OCI-M1 (cell line): ENCODE measurements at places on chromosomes 6 and 20.

DNA sequence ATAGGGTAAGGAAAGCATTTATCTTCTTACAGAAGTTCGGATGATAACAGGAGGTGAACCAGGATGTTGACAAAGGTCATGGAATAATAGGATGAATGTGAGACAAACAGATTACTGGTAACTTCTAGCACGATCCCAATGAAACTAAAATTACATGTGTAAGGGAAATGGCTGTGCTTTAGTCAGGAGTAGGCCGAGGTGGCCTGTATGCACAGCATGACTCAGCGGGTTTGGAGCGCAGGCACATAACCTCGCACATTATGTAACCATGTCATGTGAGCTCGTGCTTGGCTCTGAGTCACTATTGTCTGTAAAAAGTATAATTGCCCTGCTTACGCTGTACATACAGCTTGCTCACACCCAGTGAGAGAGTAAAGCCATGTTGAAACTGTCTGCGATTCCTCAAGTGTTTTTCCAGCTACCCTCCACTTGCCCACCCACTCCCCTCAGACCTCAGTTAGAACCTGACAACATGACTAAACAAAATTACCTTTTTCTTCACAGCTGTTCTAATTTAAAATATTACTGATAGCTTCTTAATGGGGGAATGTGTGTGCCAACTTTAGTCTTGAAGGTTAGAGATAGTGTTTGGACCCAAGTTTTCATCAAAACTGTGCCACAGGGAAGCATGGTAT, 8.2 kb downstream of the CYB5R4 start:
- peak; percentile 51 for DNase-seq

GRCh38 chr6:167757249-167757648, 69.5 kb upstream of the AFDN start:
- no peak for DNase-seq

GRCh38 chr20:32190616-32191415, 16.7 kb downstream of the PLAGL2 start:
- DNase-seq: no peak

DNA sequence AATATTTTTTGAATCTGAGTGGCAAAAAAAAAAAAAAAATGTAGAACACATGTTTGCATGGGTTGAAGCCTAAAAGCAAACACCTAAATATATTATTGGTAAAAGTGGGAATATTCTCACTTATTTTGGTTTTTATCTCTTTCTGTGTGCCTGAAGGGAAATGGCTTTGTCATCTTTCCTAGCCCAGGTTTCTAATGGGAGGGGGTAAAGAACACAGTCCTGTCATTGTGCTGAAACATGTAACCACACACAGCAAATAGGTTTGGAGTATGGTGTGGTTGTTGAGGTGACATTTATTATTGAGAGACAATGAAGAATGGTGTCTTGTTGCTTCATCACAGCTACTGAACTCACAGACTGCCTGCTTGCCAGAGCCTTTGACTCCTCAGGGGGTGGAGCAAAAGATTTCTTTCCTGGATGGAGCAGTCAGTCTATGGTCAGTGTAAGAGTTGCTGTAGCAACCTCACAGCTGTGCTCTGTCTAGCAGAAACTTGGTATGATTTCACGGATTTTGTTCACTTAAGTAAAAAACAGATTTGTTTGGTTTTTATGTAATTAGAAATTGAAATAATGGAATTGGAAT, 70.2 kb downstream of the CEP57L1 start:
- DNase-seq: peak; percentile 54

GRCh38 chr20:44494681-44495080, 19.0 kb downstream of the TTPAL start:
- no peak for DNase-seq

GRCh38 chr20:11496380-11496779, 421.3 kb upstream of the BTBD3 start:
- no peak for DNase-seq

- no peak for DNase-seq
Measured at GRCh38 chr6:137352859-137353258, 133.7 kb upstream of the IFNGR1 start.

DNA sequence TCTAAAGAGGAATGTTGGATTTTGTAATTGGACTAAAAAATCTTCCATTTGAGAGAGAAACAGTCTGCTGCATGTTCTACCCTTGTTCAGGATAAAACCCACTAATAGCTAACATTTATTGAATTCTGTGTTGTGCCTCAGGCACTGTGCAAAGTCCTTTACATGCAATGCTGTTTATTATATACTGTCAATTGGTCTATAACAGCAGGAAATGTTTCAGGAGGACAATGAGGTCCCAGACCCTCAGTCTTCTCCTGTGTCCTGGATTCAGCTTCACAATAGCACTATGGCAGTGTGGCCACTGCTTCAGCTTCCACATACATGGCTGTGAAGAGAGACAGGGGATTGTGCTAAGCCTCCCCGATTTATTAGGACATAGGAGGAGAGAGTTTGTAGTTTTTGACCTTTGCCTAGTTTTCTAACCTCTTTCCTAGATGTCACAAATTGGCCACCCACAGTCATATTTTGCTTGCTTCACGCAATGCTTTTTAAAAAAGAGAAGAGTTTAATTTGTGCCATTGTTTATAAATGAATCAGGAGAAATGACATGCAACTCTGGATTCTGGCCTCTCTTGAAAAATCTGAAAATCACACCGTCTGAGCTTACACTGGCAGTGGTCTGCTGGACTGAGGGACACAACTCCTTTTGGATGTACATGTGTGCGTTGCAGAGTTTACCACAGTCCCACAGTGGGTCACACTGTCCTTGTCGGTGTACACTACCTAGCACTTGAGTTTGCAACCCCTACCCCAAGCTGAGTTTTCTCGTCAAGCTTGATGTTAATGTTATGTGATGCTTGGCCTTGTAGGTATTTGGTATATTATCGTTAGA, 11.3 kb downstream of the PTPN1 start:
- DNase-seq: peak; percentile 64

DNA sequence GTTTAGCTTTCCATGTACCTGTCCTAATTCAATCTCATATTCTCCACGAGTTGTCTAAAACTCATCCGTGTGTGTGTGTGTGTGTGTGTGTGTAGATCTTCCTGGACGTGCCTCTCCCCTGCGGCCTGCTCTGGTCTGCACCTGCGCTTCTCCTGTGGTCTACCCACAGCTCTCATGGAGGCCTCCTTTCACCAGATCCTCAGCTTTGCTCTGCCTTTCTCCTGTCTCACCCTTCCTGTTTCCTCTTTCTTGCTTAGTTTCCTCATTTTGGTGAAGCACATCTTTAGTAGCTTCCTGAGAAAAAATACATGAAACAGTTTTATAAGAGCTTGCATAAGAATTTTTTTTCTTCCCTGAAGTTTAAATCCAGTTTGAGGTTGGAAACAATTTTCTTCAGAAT, 18.1 kb downstream of the SLX4IP start:
- DNase-seq: peak; percentile 88

GRCh38 chr6:118705544-118706491, 54.4 kb upstream of the CEP85L start:
- peak; percentile 79 for DNase-seq

DNA sequence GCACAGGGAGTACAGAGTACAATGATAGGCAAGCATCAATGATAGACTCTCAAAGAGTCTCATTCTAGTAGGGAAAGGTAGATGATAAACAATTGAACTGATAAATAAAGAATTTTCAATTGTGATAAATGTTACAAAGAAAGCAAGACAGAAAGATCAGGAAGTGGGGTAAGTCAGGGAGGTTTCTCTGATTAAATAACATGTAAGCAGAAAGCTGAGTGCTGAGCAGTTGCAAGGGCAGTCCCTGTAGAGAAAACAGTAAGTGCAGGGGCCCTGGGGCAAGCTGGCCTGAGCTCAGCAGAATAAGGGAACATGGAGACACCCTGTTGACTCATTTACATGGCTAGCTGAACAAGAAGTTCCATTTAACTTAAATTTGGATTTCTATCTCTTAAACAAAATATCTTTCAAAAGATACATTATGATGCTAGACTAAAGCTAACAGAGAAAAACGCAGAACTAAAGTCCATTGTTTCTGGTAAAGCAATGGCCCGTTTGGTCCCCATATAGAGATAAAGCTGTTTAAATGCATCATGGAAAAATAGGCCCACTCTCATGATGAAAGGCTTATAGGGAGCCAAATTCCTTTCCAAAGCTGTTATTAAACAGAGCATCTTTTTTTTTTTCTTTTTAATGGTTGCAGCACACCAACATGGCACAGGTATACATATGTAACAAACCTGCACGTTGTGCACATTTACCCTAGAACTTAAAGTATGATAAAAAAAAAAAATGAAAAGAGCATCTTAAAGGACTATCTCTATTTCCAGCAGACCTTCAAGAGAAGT, 5.3 kb upstream of the TNFAIP3 start:
- DNase-seq: peak; percentile 72

DNA sequence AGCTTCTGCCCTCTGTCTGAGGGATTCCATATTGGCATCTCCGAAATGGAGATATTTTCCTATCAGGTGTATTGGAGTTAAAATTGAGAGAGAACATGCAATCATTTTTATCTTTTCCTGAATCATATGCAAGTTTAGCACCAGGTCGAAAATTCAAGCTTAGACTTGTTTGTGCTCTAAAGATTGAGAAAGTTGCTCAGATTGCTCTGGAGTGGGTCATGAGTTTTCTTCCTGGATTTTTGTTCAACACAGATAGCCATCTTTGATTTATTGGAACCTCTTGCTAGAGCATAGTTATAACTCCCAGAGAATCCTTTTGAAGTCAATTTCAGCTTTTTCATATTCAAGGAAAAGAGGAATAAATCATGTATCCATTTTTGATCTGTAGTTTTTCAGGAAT, 373.5 kb upstream of the FLRT3 start:
- DNase-seq: no peak

- no peak for DNase-seq
Measured at GRCh38 chr6:44045672-44046015, 81.6 kb downstream of the MRPL14 start.

DNA sequence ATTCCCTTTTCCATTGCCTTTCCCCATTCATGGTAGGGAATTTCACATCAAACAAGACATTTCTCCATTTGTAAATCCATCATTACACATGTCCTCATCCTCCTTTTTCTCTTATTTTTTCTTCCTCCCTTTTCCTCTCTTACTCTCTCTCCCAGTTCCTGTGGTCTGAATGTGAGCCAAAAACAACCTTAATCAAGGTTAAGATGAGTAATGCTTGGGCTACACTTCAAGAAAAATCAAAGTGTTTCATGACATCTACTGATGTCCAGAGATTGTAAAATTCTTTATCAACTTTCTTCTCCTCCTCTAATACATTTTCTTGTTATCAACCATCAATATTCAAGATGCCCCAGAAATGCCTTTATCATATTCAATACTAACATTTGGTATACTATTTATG, 208.0 kb upstream of the PRND start:
- DNase-seq: no peak

GRCh38 chr20:60465993-60466686, 507.9 kb downstream of the CDH26 start:
- no peak for DNase-seq

GRCh38 chr6:44478591-44479254, 91.2 kb downstream of the CDC5L start:
- no peak for DNase-seq

GRCh38 chr20:48586730-48587129, 241.1 kb downstream of the PREX1 start:
- no peak for DNase-seq

GRCh38 chr6:106154326-106154725, 68.2 kb downstream of the PRDM1 start:
- DNase-seq: no peak

- DNase-seq: no peak
Measured at GRCh38 chr20:17712708-17713107, 12.9 kb downstream of the BANF2 start.

GRCh38 chr6:45648262-45648620, 270.5 kb upstream of the SUPT3H start:
- DNase-seq: no peak

DNA sequence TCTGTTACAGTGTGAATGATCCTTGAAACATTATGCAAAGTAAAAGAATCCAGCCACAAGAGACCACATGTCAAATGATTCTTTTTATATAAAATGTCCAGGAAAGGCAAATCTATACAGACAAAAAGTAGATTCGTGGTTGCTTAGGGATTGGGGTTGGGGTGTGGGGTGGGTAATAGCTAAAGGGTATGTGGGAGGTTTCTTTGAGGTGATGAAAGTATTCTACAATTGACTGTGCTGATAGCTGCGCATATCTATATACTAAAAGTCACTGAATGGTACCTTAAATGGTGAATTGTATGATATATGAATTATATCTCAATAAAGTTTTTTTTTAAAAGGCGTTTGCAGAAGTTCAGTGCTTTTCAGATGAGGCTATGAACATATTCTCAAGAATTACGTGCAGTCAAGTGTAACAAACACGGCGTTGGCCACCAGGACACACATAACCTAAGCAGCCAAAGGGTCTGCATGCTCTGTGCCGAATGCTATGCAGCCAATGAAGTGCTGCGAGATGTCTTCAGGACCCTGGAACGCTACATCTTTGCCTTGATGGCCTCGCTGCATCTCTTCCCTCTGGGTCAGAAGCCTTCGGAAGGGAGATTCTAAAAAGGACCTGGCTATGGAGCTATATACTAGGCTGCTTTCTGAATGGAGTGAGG, 96.9 kb downstream of the SCML4 start:
- no peak for DNase-seq

GRCh38 chr6:166306378-166307081, 1.7 kb downstream of the PRR18 start:
- DNase-seq: no peak

DNA sequence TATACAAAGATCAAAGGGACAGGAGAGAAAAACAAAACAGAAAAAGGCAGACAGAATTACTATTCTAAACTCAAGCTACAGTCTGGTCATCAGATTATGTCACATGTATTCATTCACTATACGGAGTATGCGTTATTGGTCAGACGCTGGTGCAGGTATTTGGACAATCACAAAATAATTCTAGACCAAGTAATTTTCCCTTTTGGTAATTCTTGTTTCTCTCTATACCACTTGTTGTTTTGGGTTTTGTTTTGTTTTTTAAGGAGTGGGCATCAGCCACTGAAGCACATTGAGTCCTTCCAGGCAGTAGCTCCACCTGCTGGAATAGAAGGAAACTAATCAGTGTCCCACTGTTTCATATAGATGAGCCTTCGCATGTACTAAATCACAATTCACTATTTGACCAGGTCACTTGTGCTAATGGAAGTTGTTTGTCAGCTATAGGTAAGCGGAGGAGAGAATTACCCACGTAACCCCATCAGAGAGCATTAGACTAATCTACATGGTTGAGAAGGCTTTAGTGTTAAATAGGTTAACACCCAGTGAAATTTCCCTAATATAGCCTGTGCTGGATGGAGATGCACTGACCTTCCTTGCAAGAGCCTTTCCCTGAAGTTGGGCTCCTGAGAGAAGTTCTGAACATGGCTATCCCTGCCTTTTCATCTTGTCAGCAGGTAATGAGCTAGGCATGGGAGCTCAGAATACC, 77.9 kb downstream of the TNFAIP3 start:
- DNase-seq: peak; percentile 77
